ENCODE measurements at places on chromosomes 1 and 21.

DNA sequence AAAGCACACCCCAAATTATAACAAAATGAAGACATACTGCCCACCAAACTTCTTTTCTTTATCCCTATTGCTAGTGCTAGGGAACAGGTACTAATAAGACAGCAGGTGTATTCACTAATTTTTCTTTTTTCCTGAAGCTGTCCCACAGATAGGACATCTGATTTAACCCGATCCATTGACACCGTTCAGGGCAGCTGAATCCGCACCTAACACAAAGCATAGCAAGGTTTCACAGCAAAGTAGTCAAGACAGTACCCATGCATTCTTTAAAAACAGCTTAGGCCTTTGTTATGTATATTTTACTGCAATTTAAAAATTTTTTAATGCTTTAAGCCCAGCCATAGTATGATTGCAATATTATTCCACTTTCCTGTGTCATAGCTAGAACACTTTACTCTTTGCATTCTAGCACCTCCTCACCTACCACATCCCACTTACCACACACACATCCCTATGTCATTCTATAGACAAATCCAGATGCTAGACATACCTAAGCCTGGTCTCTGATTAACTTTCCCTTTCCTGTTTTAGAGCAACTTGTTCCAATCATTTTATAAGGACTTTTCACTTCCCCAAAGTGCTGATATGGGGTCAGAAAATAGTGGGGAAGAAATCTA lies 40.4 kb downstream of the GATAD2B start:
- no peak for DNase-seq

DNA sequence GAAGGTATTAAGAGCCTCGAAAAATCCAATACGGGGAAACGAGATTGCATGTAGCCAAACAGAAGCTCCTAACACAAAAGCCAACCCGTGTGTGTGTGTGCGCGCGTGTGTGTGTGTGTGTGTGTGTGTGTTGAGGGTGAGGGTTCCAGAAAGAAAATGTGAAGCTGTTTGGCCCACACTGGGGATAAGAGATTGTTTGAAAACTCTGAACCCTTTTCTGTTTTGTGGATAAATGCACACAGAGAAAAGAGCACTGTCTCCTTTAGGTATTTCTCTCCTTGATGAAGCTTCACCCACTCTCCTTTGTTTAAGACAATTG lies 1.9 kb downstream of the WLS start:
- DNase-seq, result no peak

DNA sequence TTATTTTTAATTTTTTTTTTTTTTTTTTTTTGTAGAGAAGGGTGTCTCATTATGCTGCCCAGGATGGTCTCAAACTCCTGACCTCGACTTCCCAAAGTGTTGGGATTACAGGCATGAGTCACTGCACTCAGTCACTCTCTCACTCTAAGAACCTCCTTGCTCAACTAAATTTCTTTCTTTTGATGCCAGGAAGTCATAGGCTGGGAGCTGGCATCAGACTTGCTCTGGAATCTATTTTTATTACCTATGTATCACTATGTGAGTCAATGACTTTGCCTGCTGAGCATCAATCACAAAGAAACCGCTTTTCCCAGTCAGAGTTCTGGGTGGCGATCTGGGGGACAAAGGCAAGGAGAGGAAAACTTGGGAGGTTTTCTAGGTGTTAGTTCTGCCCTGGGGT lies 35.5 kb upstream of the PARP1 start:
- DNase-seq, result peak; percentile 24

DNA sequence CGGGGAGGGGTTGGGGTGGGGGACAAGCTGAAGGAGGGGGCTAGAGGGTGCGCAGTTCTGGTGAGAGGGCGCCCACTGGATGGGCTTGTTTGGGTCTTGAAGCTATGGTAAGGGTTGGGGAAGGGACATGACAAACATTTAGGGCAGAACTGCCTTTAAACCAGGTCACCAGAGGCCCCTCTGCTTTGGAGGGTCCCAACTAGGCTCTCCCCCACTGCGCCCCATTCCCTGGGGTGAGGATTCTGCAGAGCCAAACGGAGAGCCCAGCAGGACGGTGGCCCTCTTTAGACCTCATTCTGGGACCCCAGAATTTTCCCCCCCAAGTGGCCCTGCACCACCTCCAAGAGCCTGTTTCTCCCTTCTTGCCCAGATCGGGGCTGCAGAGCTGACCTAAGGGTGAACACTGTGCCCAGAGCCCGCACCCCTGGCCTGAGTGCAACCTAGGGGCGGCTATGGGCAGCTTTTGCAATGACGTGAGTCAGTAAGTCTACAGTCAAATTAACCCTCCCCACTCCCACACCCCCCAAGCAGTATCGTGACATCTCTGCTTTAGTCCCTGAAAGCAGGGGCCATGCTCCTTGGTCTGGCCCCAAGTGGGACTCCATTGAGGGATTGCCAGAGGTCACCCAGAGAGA lies 593.8 kb downstream of the MATN1 start:
- DNase-seq, result no peak

DNA sequence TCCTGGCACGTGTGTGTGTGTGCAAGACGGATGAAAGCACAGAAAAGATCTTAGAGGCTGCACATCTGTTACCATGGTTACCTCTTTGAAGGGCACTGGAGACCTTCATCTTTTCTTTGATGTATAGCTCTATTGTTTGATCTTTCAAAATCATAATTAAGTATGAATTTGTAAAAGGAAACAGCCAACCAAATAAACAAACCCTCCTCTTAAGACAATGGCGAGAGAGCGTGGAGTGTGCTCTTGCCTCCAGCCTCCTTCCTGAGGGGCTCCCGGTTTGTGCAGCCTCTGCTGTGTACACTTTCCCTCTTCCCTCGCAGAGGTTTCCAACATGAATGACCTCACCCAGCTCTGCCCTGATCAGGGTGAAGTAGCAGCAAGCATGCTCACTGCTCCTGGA lies 27.9 kb downstream of the CACNA1S start:
- no peak for DNase-seq

GRCh38 chr1:32888134-32888533 lies 1.8 kb downstream of the HPCA start:
- DNase-seq, result no peak

GRCh38 chr1:241837416-241837815 lies 10.6 kb upstream of the EXO1 start:
- no peak for DNase-seq

DNA sequence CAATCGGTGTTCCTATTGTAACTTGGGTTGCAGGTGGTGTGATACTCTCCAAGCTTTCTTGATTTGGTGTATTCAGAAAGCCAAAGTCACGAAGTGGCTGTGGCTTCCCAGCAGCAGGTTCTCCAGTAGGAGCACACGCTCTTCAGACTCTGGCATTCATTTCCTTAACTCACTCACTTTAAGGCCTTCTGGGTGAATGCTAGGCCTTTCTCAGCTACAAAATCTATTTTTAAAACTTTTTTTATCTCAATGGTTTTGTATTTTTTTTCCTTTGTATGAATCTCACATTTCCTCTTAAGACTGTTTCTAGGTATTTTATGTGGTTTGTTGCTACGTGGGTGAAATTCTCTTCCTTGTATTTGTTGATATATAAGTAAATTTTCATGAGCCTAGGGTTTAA lies 22.9 kb upstream of the PKN2 start:
- DNase-seq, result no peak

GRCh38 chr21:32719085-32719484 lies 8.7 kb downstream of the SYNJ1 start:
- no peak for DNase-seq

DNA sequence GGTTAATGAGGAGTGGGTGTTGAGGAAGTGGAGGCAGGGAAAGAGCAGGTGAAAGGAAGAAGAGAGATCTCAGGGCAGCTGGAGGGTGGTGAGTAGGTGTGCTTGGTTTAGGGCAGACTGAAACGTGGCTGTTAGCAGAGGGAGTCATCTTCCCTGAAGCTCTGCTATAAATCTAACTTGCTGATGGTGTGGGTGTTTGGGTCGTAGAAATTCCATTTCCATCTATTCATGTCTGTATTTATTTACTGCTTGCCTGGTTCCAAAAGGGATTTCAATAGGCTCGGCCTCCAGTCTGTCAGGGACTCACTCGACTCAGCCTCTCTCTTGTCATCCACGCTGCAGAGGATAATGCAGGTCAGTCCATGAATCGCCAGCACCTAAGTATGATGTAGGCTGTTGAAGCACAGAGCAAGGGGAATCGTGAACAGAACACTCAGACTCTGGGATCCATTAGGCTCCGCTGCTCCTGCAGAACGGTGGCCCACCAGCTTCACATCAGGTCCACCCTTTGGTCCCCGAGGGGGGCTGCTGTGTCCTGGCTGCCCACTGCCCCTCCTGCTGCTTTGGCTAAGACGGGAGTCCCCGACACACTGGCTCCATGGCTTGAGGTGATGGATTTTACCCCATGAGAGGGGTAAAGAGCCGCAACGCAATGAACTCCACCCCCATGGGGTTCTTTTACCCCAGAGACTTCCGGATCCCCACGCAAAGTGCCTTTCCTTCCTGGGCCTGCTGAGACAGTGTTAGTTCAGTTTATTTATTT lies 156.2 kb downstream of the RHOU start:
- peak; percentile 35 for DNase-seq

GRCh38 chr1:9253453-9254105 lies 19.0 kb downstream of the H6PD start:
- no peak for DNase-seq

- DNase-seq, result no peak
These were observed 116.5 kb downstream of the KCNK1 start for GRCh38 chr1:233730380-233730779.

DNA sequence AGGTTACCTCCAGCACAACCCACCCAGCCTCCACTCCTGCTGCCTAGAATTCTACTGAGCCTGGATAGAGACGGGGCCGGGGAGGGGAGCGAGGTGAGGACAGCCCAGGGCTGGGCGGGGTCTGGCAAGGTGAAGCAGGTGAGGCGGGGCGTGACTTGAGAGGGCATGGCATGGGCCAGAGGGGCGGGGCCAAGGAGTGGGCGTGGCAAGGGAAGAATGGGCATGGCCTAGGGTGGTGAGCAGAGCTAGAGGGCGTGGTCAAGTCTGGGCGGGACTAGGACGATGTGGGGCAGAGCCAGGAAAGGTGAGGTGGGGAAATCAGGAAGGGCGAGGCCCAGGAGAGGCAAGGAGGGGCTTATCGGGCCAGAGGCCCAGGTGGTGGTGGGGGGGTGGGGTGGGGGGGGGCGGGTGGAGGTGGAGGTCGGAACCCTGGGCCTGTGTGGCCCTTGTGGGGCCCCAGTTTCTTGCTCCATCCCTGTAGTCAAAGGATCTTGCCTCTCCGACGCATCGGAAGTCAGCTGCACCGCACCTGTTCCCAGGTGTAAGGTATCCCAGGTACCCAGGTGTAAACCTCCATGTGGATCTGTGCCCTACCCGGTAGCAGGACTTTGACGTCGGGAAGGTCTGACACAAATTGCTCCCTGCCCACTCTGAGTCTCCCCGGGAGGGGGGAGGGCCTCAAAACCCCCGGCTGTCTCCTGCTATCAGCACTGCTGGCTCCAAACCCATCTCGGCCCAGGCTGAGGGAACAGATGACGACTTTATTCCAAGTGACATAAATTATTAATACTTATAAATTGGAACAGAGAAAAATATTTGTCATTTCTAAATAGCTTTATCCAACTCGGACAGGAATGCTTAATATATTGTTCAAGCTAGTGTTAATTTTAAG lies 32.9 kb upstream of the UTS2 start:
- no peak for DNase-seq

DNA sequence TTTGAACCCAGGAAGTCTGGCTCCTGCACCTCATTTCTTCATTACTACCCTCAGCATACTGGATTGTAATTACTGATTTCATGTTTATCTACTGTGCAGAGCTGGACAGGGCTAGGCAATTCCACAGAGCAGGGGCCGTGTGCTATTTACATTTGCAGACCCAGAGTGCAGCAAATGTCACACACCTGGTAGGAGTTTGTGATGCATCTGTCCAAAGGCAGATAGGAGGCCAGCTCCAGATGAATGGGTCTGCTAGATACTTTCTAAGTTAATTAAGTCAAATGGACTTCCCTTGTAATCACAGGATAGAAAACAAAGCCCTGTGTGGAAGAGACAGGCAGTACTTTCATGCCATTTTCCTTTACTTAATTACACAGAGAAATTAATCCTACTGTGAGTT lies 46.2 kb downstream of the PGBD5 start:
- DNase-seq, result no peak

GRCh38 chr1:107047602-107048001 lies 8.9 kb upstream of the PRMT6 start:
- DNase-seq, result no peak

DNA sequence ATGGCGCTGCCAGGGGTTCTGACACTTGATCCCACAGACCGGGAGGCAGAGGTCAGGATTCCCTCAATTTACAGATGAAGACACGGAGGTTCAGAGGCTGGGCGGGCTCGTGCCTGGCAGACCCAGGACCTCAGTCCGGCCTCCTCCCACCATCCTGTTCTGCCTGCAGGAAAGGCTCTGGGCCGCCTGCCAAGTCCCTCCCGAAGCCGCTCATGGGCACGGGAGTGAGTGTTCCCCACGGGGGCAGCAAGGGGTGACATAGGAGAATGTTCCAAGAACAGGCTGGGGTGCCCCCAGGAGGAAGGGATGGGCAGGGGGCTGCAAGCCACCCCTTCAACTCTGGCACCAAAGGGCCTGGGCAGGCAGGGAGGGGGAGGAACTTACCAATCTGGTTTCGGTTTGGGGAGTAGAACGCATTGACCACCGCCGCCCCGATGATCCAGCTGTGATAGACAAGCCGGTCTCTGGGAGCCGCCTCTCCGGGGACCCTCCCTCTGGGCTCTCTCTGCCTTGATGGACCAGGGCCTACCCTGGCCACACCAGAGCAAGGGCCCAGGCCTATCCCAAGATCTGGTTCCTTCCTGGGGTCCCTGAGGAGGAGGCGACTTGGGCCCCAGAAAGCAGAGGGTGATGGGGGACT lies 7.5 kb downstream of the PRXL2B start:
- DNase-seq, result no peak

GRCh38 chr1:54475946-54476516 lies 69.8 kb upstream of the SSBP3 start:
- DNase-seq, result no peak

DNA sequence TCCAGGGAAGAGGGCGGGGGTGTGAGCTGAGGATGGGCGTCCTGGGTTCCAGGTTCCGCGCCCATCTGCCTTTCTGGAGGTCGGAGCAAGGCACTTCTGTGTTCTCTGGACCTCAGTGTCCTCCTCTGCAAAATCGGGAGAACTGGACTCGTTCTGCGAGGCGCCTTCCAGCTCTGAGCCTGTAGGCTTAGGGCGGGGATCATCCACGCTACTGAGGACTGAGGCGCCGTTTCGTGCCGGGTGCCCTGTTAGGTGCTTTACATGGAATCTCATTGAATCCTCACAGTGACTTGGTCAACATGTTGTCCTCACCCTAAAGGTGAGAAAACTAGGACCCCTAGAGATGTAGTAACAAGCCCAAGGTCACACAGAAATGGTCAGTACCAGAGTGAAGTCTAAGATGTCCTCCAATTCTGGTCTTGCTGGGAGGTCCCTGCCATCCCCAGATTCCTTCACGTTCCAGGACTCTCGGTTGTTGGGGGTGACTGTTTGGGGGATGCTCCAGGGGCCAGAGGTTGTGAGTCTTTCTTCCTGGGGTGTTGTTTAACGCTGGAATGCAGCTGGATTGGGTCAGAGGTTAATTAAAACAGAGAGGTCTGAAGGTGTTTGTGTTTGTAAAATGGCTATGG lies 677 bp downstream of the PRKAA2 start:
- no peak for DNase-seq

GRCh38 chr1:247421074-247421473 lies 5.1 kb downstream of the NLRP3 start:
- no peak for DNase-seq
